ENCODE measurements at places on chromosomes 11 and 22.

DNA sequence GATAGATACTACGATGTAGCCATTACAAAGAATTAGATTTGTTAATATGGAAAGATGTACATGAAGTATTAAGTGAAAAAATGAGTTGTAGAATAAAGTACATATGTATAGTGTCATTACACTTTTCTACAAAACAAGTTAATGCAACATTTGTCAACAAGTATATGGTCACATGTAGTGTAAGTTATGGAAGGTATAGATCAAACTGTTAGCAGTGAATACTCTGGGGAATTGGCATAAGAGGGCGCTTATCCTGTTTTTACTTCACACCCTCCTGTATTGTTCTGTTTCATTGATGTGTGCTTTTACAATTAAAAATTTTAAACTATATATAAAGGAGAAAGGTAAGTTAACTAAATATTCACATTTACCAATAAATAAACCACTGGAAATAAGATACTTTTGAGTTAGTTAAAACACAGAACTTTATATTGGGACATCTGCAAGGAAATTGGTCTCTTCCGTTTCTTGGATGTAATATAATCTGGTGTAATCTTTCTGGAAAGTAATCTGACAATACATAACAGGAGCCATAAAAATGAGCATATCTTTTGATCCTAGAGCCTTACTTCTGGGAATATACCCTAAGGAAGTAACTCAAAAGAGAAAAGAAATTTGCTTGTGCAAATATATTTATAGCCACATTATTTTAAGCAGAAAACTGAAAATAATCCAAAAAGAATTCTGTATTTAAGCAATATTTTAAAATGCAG is 34.5 kb downstream of the CSTPP1 start:
- DNase-seq, result no peak

- no peak for DNase-seq
These were observed 61.1 kb upstream of the PICALM start for GRCh38 chr11:86129740-86130540.

- no peak for DNase-seq
These were observed 47.4 kb downstream of the SNX19 start for GRCh38 chr11:130868721-130869390.

DNA sequence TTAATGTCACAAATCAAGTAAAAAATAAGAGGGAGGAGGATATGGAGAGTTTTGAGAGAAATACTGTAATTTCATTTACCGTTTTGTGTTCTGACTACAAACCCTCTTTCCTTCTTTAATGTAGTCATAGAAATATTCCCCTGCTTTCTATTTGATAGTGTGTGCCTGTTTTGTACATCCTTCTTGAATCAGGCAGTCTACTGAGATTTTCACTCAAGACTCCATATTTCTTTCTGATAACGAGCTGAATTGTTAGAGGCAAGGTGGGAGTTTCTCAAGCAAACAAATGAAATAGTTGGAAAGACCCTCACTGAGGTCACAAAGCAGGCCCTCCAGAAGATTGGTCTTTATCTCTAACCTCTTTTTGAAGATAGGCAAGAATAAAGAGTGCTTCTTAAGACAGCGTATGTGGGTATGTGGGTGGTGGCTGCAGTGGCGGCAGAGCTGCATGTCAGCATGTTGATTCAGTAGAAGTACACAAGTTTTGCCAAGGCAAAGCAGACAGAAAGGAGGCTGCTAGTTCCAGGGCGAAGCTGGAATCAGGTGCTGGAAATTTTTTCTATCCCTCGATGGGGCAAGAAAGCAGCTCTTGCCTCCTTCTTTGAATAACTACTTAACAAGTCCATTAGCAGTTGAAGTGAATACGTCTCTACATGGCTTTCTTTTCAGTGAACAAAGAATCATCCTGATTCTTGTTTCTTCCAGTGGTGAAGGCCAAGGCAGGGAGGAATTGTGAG is 164.2 kb downstream of the FAM76B start:
- DNase-seq, result no peak

DNA sequence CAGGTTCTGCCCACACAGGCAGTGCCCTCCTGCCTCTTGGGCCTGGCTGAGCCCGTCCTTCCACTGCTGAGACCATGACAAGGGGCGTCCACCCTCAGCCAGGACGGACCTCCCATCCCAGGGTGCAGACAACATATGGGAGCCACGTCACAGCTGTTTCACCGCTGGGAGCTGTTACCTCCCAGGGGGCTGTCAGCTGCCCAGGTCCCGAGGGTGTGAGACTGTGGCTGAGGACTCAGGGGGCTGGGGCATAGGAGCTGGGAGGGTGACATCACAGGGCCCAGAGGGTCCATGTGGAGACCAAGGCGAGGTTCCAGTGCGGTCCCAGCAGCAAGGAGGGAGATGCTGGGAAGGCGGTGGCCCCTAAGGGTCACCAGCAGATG is 17.9 kb upstream of the CTSD start:
- DNase-seq, result no peak

- DNase-seq, result no peak
These were observed 75.2 kb downstream of the DDIAS start for GRCh38 chr11:82976786-82977185.

DNA sequence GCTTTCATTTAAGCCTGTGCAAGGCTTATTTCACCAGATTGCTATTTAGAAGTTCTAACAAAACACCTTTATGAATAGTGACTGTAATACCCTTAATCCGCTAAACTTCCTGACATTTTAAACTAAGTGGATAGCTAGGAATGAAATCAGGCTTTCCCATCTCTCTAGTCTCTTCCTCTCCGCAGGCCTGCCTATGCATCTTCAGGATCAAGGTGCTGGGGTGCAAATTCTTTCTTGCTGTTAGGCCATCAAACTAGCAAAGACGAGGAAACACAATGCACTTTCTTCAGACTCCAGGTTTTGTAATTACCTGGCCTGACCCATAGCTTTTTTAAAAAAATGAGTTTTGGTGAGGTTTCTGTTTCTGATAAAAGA is 149.4 kb downstream of the DBX1 start:
- DNase-seq, result no peak

DNA sequence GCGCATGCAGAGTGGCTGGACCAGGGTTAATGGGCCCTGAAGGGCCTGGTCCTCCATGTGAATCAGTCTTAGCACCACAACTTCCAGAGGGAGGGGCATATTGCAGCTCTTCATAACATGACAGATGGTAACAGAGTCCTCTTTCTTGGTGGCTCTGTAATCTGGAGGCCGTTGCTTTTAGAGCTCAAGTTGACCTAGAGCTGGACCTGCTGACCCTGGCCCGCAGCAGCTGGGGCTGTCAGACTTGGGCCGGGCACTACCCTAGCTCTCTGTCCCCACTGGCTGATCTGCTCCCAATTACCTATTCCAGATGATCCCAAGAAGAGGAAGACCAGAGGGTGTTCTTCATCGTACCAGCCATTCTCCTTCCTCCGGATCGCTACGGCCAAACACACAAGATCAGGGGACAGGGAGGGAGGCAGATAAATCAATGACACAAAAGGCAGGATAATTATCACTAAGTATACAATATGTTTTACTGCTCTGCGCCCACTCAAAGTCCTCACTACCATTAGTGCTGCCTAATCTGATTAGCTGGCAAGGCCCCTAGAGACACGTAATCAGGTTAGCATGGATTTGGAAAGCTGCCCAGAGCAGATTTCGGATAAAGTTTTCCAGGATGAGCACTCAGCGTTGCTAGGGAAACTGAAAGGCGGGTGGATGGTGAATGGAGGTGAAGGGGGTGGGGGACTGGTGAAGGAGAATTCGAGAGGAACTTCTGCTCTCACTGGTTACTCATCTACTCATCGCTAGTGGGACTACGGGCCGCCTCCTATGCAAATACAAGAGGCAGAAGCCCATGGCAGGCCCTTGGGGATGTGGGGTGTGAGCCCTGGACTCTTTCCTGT is 64.5 kb upstream of the PHOX2A start:
- DNase-seq, result no peak

GRCh38 chr11:18171377-18172000 is 1.1 kb upstream of the MRGPRX4 start:
- DNase-seq, result peak; percentile 41

- no peak for DNase-seq
These were observed 41.9 kb downstream of the BID start for GRCh38 chr22:17732251-17732854.

DNA sequence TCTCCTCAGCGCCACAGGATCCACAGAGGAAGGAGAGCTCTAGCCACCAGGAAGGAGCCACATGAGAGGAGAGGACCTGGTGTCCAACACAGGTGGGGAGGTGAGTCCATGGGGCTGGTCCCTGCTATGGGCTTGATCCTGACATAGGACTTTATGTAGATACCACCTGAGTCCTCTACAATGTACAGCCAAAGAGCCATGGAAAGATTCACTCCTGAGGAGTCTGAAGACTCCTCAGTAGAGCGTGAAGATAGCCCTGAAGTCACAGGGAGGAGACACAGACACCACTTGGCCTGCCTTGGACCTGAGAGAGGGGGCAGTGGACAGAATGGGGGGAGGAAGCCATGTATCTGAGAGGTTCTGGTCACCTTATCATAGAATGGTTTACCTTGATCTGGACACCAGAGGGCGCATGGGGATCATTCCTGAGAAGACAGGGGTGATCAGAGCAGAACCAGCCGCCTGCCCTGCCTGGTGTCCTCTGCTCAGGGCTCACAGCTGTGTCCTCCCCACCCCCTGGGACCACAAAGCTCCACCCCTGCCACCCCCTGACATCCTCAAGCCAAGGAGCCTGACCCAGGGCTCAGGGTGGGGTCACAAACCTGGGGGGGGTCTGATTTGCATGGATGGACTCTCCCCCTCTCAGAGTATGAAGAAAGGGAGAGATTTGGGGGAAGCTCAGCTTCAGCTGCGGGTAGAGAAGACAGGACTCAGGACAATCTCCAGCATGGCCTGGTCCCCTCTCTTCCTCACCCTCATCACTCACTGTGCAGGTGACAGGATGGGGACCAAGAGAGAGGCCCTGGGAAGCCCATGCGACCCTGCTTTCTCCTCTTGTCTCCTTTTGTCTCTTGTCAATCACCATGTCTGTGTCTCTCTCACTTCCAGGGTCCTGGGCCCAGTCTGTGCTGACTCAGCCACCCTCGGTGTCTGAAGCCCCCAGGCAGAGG is 77.0 kb downstream of the ZNF280B start:
- DNase-seq, result peak; percentile 88

- no peak for DNase-seq
These were observed 9.6 kb downstream of the PARVB start for GRCh38 chr22:44033694-44034093.

- no peak for DNase-seq
These were observed 94.8 kb downstream of the KCNQ1 start for GRCh38 chr11:2539371-2540222.

Measured in B cell (primary cell).